ENCODE measurements at places on chromosomes 7 and 10.

DNA sequence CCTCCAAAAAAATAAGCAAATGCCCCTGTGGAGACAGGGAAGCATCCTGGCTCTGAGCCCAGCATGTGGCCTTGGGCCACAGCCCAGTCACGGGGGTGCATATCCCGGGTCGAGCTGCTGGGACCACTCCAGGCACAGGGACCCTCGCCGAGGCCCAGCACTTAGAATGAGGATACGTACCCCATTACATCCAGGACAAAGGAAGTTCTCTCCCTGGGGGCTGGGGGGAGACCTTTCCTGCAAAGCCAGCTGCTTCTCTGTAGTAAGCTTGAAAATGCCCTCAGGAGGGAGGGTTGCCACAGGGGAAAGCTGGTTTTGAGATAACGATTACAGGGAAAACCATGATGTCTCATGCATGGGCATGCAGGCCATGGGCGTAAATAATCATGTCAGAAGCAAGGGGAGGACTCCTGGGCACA, 75.5 kb downstream of the HIPK2 start:
- DNase-seq, result no peak

- DNase-seq, result no peak
These were observed 493.5 kb upstream of the GALNT17 start for GRCh38 chr7:70638158-70639107.

GRCh38 chr7:68109299-68109698, 1112.7 kb downstream of the TYW1 start:
- DNase-seq, result no peak

GRCh38 chr7:94190599-94191061, 186.5 kb upstream of the BET1 start:
- no peak for DNase-seq

DNA sequence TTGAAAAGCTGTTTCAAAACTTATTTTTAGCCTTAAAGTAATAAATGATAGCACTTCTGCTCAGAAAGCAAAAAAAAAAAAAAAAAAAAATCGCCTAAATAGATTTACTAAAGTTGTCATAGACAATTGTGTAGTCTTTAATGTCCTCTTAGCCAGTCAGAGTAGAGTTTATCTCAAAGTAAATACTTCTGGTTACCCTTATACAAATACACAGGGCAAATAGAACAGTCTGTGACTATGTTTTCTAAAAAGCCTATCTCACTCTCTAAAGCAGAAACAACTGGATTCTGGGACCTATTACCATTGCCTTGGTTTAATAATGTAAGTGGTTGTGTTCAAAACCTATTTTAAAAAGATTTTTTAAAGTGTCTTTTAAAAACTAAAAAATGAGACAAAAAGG, 156.2 kb upstream of the THSD7A start:
- DNase-seq, result peak; percentile 5

DNA sequence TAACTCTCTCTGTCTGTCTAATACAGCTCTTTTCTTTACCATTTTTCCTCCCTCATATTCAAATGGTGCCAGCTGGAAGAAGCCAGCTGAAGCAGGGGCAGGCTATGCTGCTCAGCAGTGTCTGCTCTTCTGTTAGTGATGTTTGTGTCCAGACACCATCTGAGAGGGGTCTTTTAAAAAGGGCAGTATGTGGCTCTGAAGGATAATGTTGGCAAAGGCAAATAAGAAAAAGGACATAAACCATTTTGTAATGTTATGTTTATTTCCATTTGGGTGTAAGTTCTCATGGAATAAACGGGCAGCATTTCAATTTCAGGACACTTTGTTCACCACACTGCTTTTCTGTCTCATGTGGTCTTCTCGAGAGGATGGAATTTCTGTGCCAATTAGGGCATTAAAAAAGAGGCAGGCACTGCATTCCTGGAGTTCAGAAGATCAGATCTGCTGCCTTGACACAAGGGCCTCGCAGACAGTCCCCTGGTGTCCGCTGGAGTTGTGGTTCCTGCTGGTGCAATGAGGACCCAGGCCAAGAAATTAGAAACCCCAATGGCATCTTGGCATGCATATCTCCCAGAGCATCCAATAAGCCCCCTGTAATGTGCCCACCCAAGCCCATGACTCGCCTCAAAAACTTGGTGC, 109.0 kb upstream of the ELMO1 start:
- no peak for DNase-seq

DNA sequence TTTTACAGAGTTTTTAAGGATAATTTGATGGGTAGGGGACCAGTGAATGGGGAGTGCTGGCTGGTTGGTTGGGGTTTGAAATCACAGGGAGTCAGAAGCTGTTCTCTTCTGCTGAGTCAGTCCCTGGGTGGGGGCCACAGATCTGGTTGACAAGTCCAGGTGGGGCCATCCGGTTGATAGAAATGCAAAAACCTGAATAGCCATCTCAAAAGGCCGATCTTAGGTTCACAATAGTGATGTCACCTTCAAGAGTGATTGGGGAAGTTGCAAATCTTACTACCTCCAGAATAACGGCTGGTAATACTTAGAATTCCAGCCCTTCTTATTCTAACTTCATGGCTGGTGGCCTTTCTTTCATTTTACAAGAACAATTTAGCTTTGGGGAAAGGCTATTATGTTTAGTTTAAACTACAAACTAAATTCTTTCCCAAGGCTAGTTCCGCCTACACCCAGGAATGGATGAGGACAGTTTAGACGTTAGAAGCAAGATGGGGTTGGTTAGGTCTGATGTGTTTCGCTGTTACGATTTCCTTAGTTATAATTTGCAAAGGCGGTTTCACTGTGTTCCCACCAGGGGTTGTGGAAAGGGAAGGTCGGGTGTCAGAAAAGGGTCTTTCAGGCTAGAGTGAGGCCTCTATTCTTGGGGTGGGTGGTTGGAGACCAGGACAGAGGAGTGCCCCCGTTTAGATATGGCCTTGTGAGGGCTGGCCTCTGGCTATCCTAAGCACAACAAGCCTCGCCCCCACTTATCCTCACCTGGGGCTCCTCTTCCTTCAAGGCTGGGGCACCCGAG, 27.4 kb downstream of the IFT22 start:
- no peak for DNase-seq

DNA sequence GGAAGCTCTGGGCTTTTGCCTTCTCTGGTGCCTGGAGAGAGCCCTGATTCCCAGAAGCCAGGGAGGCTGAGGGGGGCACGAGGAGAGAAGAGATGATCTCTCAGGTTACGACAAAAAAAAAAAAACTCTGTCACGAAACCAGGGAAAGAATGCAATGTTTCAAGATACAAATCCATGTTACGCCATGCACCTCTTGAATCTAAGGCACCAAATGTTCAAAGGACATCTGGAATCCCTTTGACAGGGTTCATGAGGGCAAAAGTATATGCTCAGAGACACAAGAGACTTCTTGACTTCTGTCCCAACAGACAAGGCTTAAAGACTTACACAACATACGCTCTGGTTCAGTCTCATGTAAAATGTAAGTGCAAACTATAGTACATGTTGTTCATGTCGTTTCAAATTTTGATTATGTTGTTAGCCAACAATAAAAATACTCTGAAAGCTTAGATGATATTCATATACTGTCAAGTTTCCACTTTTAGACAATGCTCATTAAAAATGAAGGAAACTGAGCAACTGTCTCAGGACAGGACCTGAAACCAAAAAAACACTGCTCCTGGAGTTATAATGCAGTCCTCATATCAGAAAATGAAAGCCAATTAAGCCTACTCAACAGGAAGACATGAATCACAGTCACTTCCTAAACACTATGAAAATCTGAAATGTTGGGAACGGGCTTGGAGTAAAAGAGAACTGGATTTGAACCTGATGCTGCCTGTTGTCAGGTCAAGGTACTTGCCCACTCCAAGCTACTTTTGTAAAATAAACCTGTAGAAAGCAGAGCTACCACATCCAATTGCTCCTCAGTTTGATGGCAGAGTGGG, 72.3 kb downstream of the CHCHD3 start:
- no peak for DNase-seq

- no peak for DNase-seq
These were observed 10.8 kb downstream of the LOXL4 start for GRCh38 chr10:98257198-98257597.

DNA sequence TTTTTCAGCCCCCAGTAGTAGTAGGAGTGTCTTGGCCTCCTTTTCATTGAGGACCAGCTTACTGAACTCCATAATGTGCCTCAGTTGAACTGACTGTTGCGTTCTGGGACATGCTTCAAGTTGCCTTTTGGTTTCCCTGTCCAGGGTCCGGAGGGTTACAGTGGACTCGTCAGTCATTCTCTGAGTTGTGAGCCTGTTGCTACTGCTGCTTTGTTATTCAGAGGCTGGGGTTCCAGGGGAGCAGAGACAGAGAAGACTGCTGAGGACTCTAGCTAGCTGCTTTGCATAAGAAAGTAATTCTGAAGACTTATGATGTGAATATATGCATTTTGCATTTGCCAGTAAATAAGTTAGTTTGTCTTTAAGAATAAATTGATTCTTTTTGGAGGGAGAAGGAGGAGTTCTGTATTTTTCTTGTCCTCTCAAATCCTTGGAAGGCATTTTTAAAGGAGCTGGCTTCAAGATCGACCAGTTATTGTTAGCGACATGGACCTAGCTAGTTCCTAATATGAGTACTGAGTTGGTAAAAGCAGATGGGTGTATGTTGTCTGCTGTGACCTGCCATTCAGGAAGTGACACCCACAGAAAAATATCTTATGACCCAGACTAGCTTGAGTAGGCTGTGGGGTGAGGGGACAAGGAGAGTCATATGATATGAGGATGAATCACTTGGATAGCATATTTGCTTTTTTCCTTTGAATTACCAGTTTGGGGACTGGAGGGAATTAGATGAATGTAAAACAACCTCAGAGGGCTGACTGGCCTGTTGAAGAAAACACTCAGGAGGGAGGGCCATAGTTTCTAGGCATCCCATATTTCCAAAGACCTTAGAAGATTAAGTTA, 8.3 kb downstream of the PI4K2A start:
- peak; percentile 68 for DNase-seq

DNA sequence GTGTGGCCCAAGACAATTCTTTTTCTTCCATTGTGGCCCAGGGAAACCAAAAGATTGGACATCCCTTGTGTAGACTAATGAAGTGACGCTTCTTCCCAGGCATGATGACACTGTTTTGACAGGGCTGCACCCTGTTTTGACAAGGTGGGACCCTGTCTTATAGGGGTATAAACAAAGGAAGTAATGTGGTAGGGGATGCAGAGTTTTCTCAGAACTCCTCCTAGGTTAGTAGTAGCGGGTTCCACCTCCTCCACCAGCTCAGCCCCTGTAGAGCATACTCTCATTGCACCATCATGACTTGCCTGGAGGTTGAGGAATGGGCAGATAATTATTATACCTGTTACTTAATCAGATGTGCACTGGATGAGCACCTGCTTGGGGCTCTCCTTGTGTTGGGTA, 123.1 kb downstream of the CCNY start:
- DNase-seq, result no peak

DNA sequence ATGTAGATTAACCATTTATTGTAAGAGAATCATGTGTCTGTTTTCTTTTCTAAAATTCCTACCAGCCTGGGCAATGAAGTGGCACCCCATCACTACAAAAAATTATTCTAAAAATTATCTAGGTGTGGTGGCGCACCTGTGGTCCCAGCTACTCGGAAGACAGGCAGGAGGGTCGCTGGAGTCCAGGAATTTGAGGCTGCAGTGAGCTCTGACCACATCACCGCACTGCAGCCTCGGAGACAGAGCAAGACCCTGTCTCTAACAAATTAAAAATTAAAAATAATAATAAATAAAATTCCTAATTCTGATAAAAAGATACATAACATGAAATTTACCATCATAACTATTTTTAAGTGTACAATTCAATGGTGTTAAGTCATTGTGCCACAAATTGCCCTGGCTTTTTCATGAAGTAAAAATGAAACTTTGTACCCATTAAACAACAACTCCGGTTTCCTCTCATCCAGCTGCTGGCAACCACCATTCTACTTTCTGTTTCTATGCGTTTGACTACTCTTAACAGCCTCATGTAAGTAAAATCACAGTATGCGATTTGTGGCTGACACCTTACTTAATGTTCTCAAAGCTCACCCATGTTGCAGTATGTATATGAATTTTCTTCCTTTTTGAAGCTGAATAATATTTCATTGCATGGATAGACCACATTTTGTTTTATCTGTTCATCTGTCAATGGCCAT, 20.6 kb upstream of the USP6NL start:
- DNase-seq, result no peak

Measured in HepG2 (cell line).